ENCODE measurements at places on chromosomes 7 and 10. TPM values are rescaled to one million over a fixed set of nuclear protein-coding genes. Genes with fewer than 3 reads are reported as not detected.

- DNase-seq, result peak; percentile 80
- no peaks in the 10 kb centered on the region for H3K36me3 ChIP-seq
- peak overlapping the region; percentile 35 for H3K4me3 ChIP-seq
- peak overlapping the region; percentile 81 for H3K27ac ChIP-seq
- peaks cover 32% of the 10 kb centered on the region for H3K4me1 ChIP-seq
Observed at GRCh38 chr10:47165711-47166404, 134.1 kb upstream of the GDF10 start.

- no peaks in the 10 kb centered on the region for H3K27me3 ChIP-seq
- DNase-seq, result no peak
- H3K4me3 ChIP-seq, result no peak overlapping the region
- H3K36me3 ChIP-seq, result peaks cover 7% of the 10 kb centered on the region
Observed at GRCh38 chr10:11510736-11511135, 100.7 kb downstream of the USP6NL start.

DNA sequence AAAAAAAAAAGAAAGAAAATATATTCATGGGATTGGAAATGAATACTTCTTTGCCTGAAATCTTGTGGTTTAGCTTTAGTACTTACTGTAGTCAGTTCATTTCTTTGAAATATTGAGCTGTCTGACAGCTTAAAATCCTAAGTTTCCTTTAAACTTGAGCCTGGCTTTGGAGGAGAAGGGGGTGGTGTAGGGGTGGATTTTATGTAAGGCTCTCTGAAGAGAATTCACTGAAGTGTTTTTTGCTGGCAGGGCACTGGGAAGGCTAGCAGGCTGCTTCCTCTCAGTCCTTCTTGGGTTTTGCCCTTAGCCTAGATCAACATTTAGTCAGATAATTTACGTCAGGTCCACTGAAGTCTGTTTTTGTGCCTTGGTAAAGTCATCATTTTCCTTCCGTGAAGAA lies 516.5 kb downstream of the AUTS2 start:
- DNase-seq, result no peak
- no peak overlapping the region for H3K4me3 ChIP-seq
- H3K36me3 ChIP-seq, result no peaks in the 10 kb centered on the region

GRCh38 chr7:17466216-17466615 lies 167.8 kb downstream of the AHR start:
- no peaks in the 10 kb centered on the region for H3K36me3 ChIP-seq
- no peaks in the 10 kb centered on the region for H3K4me1 ChIP-seq
- DNase-seq, result no peak

DNA sequence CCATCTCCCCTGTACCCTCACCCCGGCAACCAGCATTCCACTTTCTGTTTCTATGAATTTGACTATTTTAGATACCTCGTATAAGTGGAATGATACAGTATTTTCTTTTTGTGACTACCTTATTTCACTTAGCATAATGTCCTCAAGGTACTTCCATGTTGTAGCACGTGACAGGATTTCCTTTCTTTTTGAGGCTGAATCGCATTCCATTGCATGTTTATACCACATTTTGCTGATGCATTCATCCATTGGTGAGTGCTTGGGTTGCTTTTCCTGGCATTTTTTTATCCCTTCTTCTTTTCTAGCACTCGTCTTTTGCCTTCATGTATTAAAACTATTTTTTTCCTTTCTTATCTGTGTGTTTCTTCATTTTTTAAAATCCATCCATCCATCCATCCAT lies 22.3 kb upstream of the EXOC6 start:
- H3K4me1 ChIP-seq, result peaks cover 5% of the 10 kb centered on the region
- H3K27ac ChIP-seq, result no peak overlapping the region
- no peaks in the 10 kb centered on the region for H3K36me3 ChIP-seq
- no peak for DNase-seq
- no peak overlapping the region for H3K4me3 ChIP-seq

GRCh38 chr10:32350811-32351350 lies 3.9 kb upstream of the EPC1 start:
- no peak for DNase-seq
- no peak overlapping the region for H3K4me3 ChIP-seq
- peaks cover 58% of the 10 kb centered on the region for H3K4me1 ChIP-seq
- H3K36me3 ChIP-seq, result no peaks in the 10 kb centered on the region
- no peak overlapping the region for H3K27ac ChIP-seq

DNA sequence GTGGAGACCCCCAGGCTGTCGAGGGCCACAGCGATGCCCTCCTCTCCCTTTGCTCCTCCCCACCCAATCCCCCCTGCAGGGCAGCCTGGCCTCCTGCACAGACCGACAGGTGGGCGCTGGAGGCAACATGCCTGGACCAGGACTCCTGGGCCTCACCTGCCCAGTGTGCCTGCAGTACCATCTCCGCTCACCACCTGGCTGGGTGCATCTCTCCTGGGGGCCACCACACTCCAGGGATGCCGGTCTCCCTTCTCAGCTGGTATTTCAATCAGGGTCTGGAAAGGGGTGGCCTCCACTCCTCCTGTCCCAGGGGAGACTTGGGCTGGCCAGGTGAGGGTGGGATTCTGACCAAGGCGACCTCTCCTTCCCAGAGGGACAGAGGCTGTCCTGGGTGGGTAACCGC lies 17.2 kb upstream of the CFAP46 start:
- no peaks in the 10 kb centered on the region for H3K36me3 ChIP-seq
- H3K4me3 ChIP-seq, result no peak overlapping the region
- H3K27me3 ChIP-seq, result peaks cover 10% of the 10 kb centered on the region

GRCh38 chr7:98251231-98251600 lies 816 bp downstream of the TECPR1 start:
- H3K4me1 ChIP-seq, result peaks cover 64% of the 10 kb centered on the region
- H3K36me3 ChIP-seq, result peaks cover under 1% of the 10 kb centered on the region
- H3K27me3 ChIP-seq, result no peaks in the 10 kb centered on the region

DNA sequence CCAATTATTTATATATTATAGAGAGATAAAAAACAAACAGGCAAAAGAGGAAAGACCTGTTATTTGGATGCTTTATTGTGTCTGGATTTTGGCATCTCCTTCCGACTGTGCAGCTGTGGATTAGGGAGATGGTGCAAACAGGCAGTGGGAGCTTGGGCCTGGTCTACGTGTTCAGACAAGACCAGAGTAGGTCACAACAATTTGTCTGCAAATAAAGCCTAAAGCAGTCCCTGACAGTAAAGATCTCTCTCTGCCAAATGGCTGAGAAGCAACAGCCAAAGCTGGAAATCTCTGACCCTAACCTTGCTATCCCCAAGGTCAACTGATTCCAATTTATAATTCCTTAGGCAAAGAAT lies 82.0 kb downstream of the ABLIM1 start:
- H3K36me3 ChIP-seq, result no peaks in the 10 kb centered on the region
- DNase-seq, result no peak
- peaks cover 30% of the 10 kb centered on the region for H3K4me1 ChIP-seq
- H3K27ac ChIP-seq, result no peak overlapping the region
- H3K4me3 ChIP-seq, result no peak overlapping the region

GRCh38 chr10:11625019-11625735 lies 13.7 kb upstream of the USP6NL start:
- no peak for DNase-seq
- no peaks in the 10 kb centered on the region for H3K36me3 ChIP-seq
- peaks cover 4% of the 10 kb centered on the region for H3K4me1 ChIP-seq

Gene C7orf25
- total RNA-seq, result 7.8 TPM

Gene SLC26A5
- 1.8 TPM for total RNA-seq

All from lower lobe of right lung (tissue), 2 donors.